Left cardiac atrium (tissue), 4 donors: ENCODE measurements at places on chromosomes 1 and 21.

DNA sequence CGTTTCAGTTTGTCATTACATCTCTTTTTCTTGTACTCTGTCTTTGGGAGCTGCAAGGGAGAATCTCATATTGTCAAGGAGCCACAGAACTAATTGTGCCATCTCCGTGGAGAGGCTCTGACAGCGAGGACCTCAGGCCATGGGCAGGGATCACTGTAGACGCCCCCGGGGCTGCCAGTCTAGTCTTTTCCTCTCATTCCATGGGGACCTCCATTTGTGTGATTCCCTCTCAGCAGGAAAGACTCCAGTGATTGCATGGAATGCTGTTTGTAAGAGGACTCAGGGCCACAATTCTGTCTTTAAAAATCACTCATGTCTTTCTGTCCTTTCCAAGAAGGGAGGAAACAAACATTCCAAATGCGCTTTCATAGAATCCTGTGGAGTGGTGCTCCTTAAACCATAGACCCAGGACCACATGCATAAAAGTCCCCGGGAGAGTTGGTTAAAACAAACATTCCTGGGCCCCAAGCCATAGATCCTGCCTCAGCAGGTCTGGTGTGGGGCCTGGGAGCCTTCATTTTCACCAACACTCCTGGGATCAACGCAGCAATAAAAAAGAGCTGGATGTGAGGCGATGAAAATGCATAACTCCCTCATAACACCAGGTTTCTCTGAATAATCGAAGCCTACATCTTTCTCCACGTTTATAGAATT lies 104.5 kb downstream of the ZP4 start:
- no peak for DNase-seq

- no peak for DNase-seq
Measured at GRCh38 chr21:18369115-18369514, 34.5 kb downstream of the TMPRSS15 start.

DNA sequence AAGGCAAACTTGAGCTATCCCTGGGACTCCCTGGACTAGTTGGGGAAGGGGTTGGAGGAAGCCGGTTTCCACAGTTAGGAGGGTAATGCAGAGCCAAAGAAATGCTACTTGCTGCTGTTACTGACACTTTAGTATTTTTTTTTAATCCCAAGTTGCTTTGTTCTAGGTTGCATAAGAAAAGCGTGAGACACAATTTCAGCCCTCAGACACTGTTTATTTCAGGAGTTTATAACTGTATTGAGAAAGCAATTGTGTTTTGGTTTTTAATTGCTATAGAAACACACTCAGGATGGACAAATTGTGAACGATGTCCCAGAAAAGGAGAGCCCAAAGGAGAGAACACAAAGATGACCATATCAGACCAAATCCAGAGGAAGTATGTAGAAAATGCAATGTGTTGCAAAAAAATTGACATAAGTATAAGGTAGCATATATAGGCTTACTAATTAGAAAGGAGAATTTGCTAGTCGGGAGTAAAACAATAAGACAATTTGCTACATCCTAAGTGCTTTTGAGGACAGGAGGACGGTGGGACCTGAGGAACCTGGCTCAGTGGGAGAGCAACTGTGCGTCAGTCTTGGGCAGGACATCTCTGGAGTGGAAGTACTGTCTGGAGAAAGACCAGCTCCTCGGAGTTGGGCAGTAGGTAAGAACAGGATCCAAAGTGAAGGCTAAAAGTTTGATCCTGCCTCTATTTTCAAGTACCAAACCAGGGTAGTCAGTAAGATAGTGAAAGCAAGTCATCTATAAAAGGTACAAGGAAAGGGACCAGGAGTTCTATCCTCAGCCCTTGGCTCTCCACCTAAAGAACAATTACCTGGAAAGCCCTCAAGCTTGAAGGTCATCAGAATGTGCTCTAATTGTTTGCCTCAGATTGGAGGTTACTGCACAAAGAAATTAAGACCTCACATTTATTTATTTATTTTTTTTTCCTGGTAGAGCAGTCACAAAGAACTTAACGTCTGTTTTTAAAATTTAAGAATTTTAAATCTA lies 39.9 kb downstream of the DIPK1A start:
- DNase-seq = no peak

DNA sequence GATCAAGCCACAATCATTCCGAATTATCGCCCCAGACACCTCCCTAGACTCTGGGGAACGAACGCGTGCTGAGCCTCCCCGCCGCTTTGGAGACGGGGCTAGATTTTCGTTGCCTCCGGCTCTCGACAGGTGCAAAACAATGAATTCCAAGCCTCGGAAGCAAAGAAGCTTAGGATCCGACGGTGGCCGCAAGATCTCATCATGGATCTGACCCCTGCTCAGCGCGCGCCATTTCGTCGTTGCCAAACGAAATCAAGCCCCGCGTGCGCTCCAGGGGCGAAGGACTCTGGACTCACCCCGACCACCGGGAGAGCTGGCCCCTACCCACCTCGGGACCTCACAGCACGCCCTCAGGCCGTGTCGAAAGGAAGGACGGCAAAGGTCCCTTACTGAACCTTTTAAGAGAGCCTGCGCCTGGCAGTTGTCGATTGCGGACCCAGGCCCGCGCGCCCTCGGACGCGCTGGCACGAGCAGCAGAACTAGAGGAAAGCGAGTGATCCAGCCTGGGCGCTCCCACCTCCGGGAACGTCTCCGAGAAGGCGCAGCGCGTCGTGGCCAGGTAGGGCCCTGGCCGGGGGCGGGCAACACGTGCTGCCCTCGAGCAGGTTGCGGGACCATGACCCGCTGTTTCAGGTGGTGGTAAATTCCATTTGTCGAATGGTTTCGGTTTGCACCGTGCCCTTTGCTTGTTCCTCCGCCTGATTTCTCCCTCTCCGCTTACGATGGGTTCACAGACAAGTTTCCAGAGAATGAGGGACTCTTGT lies 1.6 kb upstream of the RUNX3 start:
- no peak for DNase-seq

GRCh38 chr21:32803651-32804050 lies 32.1 kb upstream of the PAXBP1 start:
- no peak for DNase-seq
